Activated CD8-positive, alpha-beta T cell treated with anti-CD3 and anti-CD28 coated beads, Interleukin-2, amount 10 ng/mL, durations not matched to agents 7 days and 5 days (primary cell): ENCODE measurements at places on chromosomes 2 and 18.

DNA sequence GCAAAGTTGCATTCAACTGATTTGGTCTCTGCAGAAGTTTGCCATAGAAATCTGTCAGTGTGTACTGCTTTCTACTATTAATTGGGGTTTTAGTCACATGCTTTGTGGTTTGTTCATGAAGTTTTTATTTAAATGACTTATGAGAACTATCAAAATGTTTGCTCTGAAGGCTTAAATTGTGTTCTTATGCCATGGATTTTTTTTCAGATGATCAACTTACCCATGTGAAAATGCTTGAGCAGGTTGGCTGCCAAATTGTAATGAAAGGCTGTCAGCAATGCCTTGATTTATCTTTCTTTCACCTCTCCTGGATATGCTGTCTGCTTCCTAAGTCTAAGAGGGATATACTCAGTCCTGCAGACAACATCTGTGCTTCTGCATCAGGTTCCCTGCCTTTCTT is 50.7 kb downstream of the FMNL2 start:
- H3K36me3 ChIP-seq = no peaks in the 10 kb centered on the region
- H3K27ac ChIP-seq = no peak overlapping the region
- H3K4me1 ChIP-seq = no peaks in the 10 kb centered on the region
- DNase-seq = no peak
- H3K27me3 ChIP-seq = peaks cover 2% of the 10 kb centered on the region

GRCh38 chr18:6139007-6139406 is 243.7 kb upstream of the TMEM200C start:
- H3K4me1 ChIP-seq = no peaks in the 10 kb centered on the region
- no peak overlapping the region for H3K4me3 ChIP-seq
- H3K36me3 ChIP-seq = no peaks in the 10 kb centered on the region
- DNase-seq = no peak

GRCh38 chr18:39599251-39599650 is 2033.7 kb upstream of the CELF4 start:
- no peaks in the 10 kb centered on the region for H3K36me3 ChIP-seq
- H3K4me3 ChIP-seq = no peak overlapping the region
- H3K27ac ChIP-seq = no peak overlapping the region
- no peaks in the 10 kb centered on the region for H3K27me3 ChIP-seq
- H3K4me1 ChIP-seq = no peaks in the 10 kb centered on the region

DNA sequence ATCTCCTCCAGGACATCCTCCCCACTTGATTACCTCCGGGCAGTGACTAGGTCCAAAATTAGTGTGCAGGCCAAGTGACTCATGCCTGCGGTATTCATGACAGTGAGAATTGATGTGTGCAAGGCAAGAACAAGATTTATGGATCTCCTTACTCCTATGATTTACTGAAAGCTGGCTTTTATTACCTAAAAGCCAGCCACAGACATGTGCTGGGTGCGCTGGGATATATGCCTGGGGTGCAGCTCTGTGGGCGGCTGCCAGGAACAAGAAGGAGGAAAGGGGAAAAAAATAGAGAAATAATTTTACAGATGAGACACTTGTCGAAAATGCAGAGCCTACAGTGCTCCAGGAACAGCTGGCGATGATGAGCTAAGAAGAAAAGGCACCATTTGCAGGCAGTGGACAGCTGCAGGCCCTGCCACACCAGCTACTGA is 359.3 kb downstream of the CMPK2 start:
- no peak for DNase-seq
- H3K36me3 ChIP-seq = no peaks in the 10 kb centered on the region
- no peaks in the 10 kb centered on the region for H3K27me3 ChIP-seq
- H3K4me3 ChIP-seq = no peak overlapping the region
- no peak overlapping the region for H3K27ac ChIP-seq

GRCh38 chr2:168220965-168221819 is 26.2 kb downstream of the STK39 start:
- peaks cover 7% of the 10 kb centered on the region for H3K4me1 ChIP-seq
- H3K36me3 ChIP-seq = peaks cover 13% of the 10 kb centered on the region
- no peak overlapping the region for H3K4me3 ChIP-seq
- no peak overlapping the region for H3K27ac ChIP-seq
- no peak for DNase-seq

- no peaks in the 10 kb centered on the region for H3K27me3 ChIP-seq
- no peak overlapping the region for H3K27ac ChIP-seq
- no peaks in the 10 kb centered on the region for H3K36me3 ChIP-seq
- no peak overlapping the region for H3K4me3 ChIP-seq
- no peak for DNase-seq
Measured at GRCh38 chr2:203683932-203684556, 22.4 kb upstream of the CD28 start.

GRCh38 chr2:179106676-179107428 is 56.9 kb upstream of the CCDC141 start:
- H3K27ac ChIP-seq = peak overlapping the region; percentile 71
- peak overlapping the region; percentile 10 for H3K4me3 ChIP-seq
- H3K36me3 ChIP-seq = peaks cover 26% of the 10 kb centered on the region
- no peak for DNase-seq
- peaks cover 41% of the 10 kb centered on the region for H3K4me1 ChIP-seq
- no peaks in the 10 kb centered on the region for H3K27me3 ChIP-seq

- DNase-seq = no peak
- H3K36me3 ChIP-seq = no peaks in the 10 kb centered on the region
- no peak overlapping the region for H3K27ac ChIP-seq
- peaks cover 15% of the 10 kb centered on the region for H3K4me1 ChIP-seq
Measured at GRCh38 chr2:61759005-61759404, 94.9 kb downstream of the FAM161A start.

- H3K27ac ChIP-seq = no peak overlapping the region
- H3K27me3 ChIP-seq = no peaks in the 10 kb centered on the region
- DNase-seq = no peak
- no peak overlapping the region for H3K4me3 ChIP-seq
Measured at GRCh38 chr18:76911440-76911839, 89.1 kb downstream of the ZNF236 start.

GRCh38 chr2:175036582-175037018 is 31.4 kb upstream of the CHN1 start:
- H3K27me3 ChIP-seq = no peaks in the 10 kb centered on the region
- no peak for DNase-seq
- peaks cover 2% of the 10 kb centered on the region for H3K36me3 ChIP-seq

GRCh38 chr2:39338502-39338901 is 94.7 kb upstream of the CDKL4 start:
- DNase-seq = no peak
- H3K36me3 ChIP-seq = no peaks in the 10 kb centered on the region
- H3K27ac ChIP-seq = no peak overlapping the region

GRCh38 chr2:47617028-47617427 is 165.9 kb upstream of the MSH6 start:
- no peak overlapping the region for H3K4me3 ChIP-seq
- H3K27ac ChIP-seq = no peak overlapping the region
- no peaks in the 10 kb centered on the region for H3K27me3 ChIP-seq
- DNase-seq = no peak
- no peaks in the 10 kb centered on the region for H3K4me1 ChIP-seq
- H3K36me3 ChIP-seq = no peaks in the 10 kb centered on the region

DNA sequence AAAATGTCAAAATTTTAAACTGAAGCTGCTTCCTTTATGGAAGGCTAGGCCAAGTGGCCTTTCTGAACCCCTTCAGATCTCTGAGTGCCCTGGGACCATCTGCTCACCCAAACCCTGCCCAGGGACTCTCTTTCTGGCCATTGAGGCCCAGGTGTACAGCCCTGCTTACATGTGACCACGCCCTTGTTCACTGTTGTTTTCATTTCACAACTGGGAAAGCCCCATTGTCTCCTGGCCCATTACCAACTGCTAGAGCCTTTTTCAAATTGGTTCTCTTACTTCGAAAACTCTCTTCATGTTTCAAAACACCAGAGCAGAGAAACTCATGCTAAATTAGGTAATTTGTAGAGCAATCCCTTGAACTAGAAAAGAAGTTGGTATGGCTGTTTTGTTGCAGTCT is 219.5 kb upstream of the TANK start:
- no peak for DNase-seq
- H3K36me3 ChIP-seq = no peaks in the 10 kb centered on the region
- H3K4me1 ChIP-seq = no peaks in the 10 kb centered on the region
- H3K27me3 ChIP-seq = no peaks in the 10 kb centered on the region

GRCh38 chr2:228799208-228799588 is 471.9 kb downstream of the PID1 start:
- no peaks in the 10 kb centered on the region for H3K36me3 ChIP-seq
- no peaks in the 10 kb centered on the region for H3K4me1 ChIP-seq
- no peak for DNase-seq
- no peak overlapping the region for H3K4me3 ChIP-seq
- H3K27ac ChIP-seq = no peak overlapping the region

DNA sequence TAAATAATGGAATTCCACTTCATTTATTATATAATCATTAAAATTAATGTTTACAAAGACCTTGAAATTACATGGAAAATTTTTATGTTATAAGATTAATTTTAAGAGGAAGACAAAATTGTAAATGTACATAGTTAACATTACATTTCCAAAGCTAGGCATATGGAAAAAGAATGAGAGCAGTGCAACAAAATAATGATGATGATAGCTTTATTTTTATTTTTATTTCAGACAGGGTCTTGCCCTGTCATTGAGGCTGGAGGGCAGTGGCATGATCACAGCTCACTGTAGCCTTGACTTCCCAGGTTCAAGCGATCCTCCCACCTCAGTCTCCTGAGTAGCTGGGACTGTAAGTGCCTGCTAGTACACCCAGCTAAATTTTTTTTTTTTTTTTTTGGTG is 61.2 kb upstream of the ZCCHC2 start:
- H3K36me3 ChIP-seq = no peaks in the 10 kb centered on the region
- no peak overlapping the region for H3K27ac ChIP-seq
- H3K4me1 ChIP-seq = no peaks in the 10 kb centered on the region

GRCh38 chr2:172999641-173000386 is 75.8 kb upstream of the MAP3K20 start:
- H3K4me1 ChIP-seq = no peaks in the 10 kb centered on the region
- no peaks in the 10 kb centered on the region for H3K36me3 ChIP-seq
- H3K4me3 ChIP-seq = no peak overlapping the region
- H3K27me3 ChIP-seq = peaks cover 15% of the 10 kb centered on the region

DNA sequence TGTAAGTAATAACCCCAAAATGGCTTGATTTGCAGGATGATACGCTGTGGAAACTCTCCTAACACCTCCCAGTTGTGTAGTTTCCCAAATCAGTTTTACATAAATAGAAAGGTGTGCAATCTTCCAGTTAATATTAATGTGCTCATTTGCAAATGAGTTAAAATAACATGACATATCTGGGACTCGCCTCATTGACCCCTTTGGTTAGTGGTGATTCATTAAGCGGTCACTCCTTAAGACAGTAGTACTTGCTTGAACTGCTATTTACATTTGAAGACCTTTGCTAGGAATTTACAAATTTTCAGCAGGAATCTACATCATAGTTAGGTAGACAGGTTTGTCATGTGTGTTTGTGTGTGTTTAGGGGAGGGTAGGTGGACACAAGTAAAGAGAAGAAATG is 1367.7 kb upstream of the CELF4 start:
- H3K4me3 ChIP-seq = no peak overlapping the region
- H3K36me3 ChIP-seq = no peaks in the 10 kb centered on the region
- H3K27me3 ChIP-seq = no peaks in the 10 kb centered on the region
- H3K27ac ChIP-seq = no peak overlapping the region
- no peak for DNase-seq
- no peaks in the 10 kb centered on the region for H3K4me1 ChIP-seq

GRCh38 chr2:219562049-219563020 is 9.0 kb downstream of the OBSL1 start:
- H3K27me3 ChIP-seq = no peaks in the 10 kb centered on the region
- no peak overlapping the region for H3K27ac ChIP-seq
- no peak for DNase-seq
- H3K36me3 ChIP-seq = no peaks in the 10 kb centered on the region
- no peak overlapping the region for H3K4me3 ChIP-seq

DNA sequence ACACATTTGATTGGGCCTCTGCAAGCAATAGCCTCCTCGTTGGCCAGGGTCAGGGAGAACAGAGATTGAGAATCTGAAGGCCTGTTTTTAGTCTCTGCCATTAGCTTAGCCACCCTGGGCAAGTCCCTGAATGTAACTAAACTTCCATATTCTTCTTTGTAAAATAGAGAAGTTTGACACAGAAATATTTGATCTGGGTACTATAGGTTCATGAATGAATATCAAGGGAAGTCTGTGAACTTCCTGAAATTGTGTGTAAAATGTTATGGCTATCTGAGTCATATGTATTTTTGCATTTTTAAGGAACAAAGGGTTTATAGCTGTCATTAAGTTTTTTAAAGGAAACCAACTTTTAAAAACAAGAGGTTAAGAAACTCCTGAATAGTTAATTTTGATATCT is 23.2 kb downstream of the RND3 start:
- no peaks in the 10 kb centered on the region for H3K36me3 ChIP-seq
- no peak overlapping the region for H3K27ac ChIP-seq
- peaks cover 1% of the 10 kb centered on the region for H3K27me3 ChIP-seq
- H3K4me1 ChIP-seq = peaks cover 2% of the 10 kb centered on the region
- DNase-seq = no peak

DNA sequence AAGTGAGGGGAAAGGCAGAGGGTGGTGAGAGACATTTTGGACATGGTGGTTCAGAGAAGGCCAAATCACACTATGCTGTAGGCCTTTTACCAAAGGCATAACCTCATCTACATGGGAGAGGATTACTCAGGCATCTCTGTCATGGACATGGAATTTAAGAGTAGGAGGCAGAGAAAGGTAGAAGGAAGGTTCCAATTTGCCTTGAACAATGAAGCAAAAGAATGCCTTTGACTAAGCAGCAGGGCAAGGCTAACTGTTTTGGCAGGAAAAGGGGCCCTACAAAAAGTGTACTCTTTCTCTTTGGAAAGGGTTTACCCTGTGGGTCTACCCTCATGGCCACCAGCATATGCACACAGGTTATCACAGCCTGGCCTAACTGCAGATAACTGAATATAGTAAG is 45.6 kb upstream of the RNU4ATAC start:
- peaks cover 7% of the 10 kb centered on the region for H3K4me1 ChIP-seq
- no peak overlapping the region for H3K27ac ChIP-seq
- H3K36me3 ChIP-seq = no peaks in the 10 kb centered on the region
- H3K27me3 ChIP-seq = no peaks in the 10 kb centered on the region
- no peak for DNase-seq
- no peak overlapping the region for H3K4me3 ChIP-seq

DNA sequence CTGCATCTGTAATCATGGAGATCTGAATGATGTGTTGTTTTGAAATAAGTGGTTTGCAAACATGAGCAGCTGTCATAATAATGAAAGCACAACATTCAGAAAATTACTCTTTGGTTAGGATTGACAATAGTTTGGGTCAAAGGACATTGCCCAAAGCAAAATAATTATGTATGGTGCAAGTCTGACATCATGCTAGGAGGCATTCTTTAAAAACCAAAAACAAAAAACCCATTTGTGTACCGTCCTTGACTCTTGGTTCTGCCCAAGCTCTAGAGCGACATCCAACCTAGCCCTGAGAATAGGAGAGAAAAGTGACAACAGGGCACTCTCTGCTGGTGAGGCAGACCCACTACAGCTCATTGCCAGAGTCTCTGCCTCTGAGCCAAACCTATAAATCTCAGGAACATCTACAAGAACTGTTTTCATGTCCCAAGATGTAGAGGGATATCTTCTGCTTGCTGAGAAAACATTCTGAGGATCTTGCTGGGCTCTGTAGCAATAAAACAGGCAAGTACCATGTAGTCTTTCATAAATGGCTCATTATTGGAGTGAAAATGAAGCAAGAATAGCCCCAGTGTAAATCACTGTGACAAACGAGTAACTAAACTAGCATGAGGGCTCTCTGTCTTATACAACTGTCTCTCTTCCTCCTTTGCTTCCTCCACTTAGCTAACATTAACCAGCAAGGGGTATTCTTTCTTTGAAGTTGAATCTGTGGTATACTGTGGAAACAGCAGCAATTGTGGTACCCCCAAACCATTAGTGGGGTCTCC is 266.8 kb upstream of the CXCR4 start:
- DNase-seq = peak; percentile 71
- H3K27ac ChIP-seq = no peak overlapping the region
- no peak overlapping the region for H3K4me3 ChIP-seq
- H3K36me3 ChIP-seq = no peaks in the 10 kb centered on the region
- H3K27me3 ChIP-seq = peaks cover 7% of the 10 kb centered on the region
- peaks cover 48% of the 10 kb centered on the region for H3K4me1 ChIP-seq
